ENCODE measurements at places on chromosomes 13 and 19.

- DNase-seq, result peak; percentile 80
Measured at GRCh38 chr13:44136696-44137268, 236.8 kb upstream of the SERP2 start.

GRCh38 chr19:18939922-18940768 lies 872 bp downstream of the HOMER3 start:
- DNase-seq, result peak; percentile 52

DNA sequence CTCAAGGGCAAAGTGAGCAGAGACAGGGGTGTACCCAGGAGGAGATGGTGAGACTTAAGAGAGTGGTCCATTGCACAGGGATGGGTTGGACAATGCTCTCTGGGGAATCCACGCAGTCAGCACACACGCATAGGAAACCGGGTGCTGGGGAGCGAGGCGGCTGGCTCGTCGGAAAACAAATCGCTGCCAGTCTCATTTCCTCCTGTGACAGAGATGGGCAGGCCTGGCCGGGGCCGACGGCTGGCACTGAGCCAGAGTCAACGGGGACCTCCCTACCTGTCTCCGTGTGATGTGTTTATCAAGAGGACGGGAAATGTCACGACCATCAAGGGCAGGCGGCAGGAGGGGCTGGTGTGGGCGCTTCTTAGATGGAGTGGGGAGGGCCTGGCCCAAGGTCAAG lies 27.3 kb downstream of the PTPRS start:
- DNase-seq, result no peak

GRCh38 chr19:44687888-44688287 lies 11.1 kb upstream of the CEACAM16 start:
- no peak for DNase-seq

- no peak for DNase-seq
Measured at GRCh38 chr13:70090036-70090723, 17.4 kb upstream of the ATXN8OS start.

DNA sequence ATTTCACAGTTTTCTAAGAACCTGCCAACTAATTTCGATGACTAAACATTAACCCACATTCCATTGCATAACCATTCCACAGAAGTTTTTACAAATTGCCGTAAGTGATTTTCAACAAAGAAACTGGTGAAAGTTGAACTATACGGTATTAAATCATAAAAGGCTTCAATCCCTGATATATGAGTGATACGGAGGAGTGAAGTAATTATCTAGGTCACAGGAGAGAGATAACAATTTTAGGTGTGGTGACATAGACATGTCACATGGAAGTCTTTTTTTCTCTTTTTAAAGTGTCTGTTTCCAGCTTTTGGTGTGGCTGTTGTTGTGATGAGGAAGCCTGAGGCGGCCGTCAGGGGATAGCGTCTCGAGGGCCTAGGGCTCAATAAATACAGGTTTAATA lies 29.4 kb downstream of the TBC1D4 start:
- DNase-seq, result peak; percentile 64

- DNase-seq, result peak; percentile 88
Measured at GRCh38 chr13:106373989-106374572, 161.4 kb downstream of the EFNB2 start.

DNA sequence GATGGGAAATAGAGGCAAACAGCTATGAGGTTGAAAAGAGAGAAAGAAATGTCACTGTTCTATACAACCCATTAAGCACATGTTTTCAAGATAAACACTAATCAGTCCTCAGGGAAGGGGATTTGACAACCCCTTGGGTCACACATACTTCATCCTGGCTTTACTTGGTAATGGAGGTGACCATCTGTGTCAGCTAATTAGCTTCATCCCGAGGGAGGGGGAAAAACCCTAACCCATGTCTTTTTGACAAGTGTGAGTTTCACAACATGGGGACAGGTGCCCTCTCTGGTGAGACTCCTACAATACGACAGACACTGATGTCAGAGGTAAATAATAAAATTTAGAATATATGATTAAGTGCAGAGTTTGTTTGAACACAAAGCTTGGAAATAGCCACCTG lies 43.1 kb downstream of the ZNF611 start:
- DNase-seq, result no peak

DNA sequence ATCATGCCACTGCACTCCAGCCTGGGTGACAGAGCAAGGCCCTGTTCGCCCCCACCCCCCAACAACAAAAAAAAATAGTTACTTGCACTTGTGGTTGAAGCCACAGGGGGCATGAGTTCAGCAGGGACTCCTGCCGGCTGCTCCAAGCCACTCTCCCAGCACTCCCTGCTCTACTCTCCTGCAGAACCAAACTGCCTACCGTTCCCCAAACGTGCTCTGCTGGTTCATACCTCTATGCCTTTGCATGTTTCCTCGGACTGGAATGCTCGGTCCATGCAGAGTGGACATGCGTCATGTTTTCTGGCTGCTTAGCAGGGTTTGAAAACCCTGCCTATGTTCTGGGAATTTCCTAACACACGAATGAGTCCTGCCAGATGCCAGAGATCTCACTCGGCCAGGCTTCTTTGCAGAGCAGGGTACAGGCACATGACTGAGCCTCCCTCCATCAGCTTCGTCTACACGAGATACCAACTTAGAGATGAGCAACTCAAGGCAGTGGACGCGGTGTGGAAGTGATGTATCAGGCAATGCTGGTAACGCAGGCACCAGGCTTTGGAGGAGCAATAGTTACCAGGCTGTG lies 8.5 kb upstream of the SLC25A15 start:
- peak; percentile 9 for DNase-seq

DNA sequence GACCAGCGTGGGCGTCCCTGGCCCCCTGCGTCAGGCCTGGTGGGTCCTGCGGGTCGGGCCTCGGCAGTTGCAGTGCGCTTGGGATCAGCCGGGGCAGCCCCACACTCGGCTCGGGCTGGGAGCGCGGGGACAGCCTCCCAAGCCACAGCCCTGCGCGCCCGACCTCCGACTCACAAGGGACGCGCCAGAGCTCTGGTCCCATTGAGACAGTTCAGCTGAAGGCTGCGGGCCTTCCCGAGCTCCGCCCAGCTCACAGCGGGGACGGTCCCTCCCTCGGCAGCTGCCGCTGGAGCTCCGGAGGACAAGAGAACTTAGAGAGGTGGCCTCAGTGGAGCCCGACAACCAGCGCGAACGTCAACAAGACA lies 45.7 kb upstream of the ZNF730 start:
- peak; percentile 24 for DNase-seq

- DNase-seq, result peak; percentile 73
Measured at GRCh38 chr19:36409841-36410240, 8.6 kb downstream of the ZFP82 start.

DNA sequence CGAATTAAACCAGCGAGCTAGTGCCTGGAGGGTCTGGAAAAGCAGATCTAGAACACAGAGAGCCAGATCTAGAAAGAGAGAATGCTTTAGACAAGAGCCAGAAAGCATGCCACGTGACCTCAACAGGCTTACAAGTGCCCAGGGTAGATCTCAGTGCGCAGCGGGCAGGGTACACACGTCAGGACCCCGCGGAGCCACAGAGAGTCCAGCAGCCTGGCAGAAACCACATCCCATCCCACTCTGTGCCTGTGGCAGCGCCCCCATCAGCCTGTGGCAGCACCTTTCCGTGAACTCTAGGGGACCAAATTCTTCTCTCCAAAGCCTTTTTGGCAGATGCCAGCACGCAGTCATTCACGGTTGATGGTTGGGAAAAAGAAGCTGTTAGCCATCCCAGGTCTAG lies 5.9 kb downstream of the ARHGEF1 start:
- DNase-seq, result no peak

GRCh38 chr13:43229506-43229905 lies 206.1 kb downstream of the DNAJC15 start:
- DNase-seq, result peak; percentile 84

DNA sequence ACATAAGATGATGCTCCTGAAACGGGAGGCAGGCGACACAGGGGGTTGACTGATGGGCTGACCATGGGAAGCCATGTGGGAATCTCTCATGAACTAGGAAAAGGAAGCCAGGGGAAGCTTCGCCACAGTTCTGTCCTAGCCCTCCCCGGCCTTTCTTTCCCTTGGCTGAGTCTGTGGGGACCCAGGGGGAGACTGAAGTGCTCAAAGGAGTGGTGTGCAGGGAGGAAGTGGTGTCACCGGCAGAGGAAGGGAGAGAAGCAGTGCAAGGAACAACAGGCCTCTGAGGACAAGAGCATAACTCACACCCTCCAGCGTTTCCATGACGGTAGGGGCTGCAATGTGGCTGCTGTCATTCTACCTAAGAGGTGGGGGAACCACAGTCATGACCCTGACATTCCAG lies 1.1 kb downstream of the KIR3DL3 start:
- no peak for DNase-seq

- no peak for DNase-seq
Measured at GRCh38 chr19:12655546-12655945, 11.0 kb downstream of the MAN2B1 start.

- DNase-seq, result no peak
Measured at GRCh38 chr13:25827831-25828465, 223.9 kb downstream of the SHISA2 start.

GRCh38 chr13:71242201-71242600 lies 624.8 kb downstream of the DACH1 start:
- DNase-seq, result peak; percentile 40

DNA sequence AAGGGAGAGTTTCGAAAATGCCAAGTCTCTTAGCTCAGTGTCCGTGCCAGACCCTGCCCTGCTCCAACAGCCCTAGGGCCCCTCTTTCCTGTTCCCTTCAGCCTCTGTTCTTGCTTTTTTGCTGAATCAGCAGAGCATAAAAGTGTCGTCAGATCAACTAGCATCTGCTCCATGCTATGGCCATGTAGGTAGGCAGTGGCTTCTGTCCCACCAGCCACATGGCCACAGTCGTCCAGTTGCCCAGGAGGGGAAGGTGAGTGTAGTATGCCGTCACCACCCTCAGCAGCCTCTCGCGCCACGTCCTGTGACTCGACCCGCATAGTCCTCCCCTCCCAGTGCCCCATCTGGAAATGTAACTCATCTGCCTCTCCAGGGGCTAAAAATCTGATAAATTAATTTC lies 50.9 kb upstream of the ATP11A start:
- no peak for DNase-seq

DNA sequence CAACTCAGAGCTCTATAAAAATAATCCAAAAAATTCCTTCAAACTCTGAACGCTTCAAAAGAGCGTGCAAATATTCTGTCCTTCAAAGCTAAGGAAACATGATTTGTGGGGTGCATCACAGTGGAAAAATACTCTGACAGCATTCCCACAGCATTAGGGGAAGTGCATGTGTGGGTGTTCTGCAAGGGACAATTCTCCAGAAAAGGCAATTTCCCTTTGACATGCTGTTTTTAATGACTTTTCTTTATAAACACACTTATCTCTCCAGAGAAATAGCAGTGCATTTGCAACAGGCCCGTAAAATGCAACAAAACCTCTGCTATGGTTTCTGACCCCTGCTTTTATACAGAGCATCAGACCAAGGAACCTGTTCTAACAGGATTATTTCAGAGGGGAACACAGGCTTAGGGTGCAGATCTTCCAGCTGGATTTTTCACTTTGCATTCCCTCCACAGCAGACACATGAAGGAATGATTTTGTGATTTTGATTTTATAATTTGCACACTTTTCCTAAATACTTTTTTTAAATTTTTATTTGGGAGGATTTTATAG lies 42.6 kb downstream of the KL start:
- DNase-seq, result no peak

DNA sequence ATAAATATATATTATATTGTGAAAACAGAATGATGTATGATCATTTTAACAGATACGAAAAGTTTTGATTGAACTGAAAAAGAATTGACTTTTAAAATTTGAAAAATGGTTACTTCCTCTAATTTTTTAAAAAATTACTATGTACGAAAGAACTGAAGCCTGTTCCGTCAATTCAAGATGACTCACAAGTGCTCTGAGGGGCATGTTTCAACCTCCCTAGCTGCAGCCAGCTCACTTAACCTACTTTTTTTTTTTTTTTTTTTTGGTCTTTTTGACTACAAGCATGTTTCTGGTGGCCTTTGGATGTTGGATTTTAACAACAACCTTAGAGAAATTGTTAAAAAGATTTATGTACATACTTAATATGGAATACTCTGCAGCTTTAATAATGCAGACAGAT lies 1139.3 kb downstream of the DIAPH3 start:
- DNase-seq, result peak; percentile 35

DNA sequence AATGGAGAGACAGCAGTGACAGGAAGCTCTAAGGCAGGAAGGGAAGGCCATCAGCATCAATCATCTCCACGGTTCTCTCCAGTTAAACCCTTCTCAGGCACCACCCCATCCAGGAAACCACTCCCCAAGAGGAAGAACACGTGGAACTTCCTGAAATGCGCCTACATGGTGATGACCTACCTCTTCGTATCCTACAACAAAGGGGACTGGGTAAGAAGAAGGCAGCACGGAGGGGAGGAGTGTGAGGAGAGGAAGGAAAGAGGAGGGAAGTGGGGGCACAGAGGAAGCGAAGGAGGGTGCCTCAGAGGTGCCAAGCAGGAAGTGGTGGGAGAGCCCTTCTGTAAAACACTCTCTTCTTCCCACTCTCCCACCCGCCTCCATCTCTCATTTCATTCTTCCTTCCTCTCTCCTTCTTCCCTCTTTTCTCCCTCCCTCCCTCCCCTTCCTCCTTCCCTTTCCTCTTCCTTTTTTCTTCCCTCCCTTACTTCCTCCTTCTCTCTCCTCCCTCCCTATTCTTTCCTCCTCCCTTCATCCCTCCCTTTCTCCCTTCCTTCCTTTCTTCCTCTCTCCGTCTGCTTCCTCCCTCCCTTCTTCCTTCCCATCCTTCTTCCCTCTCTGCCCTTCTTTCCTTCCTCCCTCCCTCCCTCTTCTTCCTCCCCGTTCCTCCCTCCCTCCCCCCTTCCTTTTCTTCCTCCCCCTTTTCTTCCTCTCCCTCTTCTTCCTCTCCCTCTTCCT lies 12.6 kb downstream of the ZSCAN5A start:
- no peak for DNase-seq

DNA sequence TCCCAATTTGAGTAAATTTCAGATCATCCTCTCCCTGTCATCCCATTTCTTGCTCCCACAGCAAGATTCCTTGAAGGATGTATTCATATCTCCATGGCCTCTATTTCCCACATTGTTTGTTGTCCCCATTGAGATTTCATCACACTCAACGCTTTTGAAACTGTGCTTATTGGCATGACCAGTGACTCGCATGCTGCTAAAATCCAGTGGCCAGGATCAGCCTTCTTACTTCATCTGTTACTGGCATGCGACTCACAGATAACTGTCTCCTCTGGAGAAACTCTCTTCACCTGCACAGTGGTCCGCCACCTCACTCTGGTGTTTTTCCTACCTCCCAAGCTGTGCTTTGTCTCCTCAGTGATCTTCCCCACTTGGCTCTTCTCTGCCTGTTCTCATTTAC lies 95.8 kb downstream of the WASF3 start:
- DNase-seq, result no peak

DNA sequence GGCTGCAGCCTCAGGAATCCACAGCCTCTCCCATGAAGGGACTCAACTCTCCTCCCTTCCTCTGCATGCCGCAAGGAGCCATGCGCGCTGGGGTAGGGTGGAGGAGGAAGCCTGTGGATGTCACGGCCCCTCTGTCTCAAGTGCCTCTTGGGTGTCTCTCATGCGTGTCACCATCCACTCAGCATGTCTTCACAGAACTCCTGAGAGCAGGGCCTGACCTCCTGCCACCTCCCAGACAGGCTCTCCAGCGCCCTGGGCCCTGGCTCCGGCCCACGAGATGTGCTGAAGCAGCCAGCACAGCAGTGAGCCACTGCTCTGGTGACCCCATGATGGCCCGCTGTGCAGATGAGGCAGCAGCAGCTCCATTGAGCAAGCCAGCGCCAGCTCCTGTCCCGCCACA lies 25.9 kb upstream of the SPACA7 start:
- no peak for DNase-seq

Data from fibroblast of lung (primary cell).